ENCODE measurements at places on chromosomes 2 and 18.

DNA sequence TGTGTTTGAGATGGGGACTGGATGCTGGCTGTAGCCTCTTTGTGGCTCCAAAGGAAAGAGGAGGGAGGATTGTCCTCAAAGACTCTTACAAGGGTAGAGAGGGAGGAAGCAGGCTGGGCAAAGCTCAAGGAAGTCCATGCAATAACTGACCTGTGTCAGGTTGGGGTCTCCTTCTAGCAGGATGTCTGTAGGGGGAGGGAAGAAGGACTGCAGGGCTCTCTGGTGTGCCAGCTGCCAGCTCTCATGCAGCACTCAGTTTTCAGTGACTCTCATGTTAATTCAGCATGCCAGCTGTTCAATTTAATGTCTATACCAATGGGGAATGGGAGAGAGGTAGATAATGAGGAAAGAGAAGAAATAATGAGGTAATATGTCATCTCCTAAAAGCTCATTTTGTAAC is 85.3 kb upstream of the RANBP2 start:
- DNase-seq, result no peak

GRCh38 chr2:144240656-144241339 is 279.1 kb downstream of the ZEB2 start:
- no peak for DNase-seq

GRCh38 chr2:234290671-234291070 is 206.2 kb downstream of the ARL4C start:
- DNase-seq, result peak; percentile 68

GRCh38 chr2:211822686-211823335 is 715.8 kb downstream of the ERBB4 start:
- no peak for DNase-seq

GRCh38 chr2:72034353-72035095 is 113.1 kb downstream of the CYP26B1 start:
- DNase-seq, result no peak

DNA sequence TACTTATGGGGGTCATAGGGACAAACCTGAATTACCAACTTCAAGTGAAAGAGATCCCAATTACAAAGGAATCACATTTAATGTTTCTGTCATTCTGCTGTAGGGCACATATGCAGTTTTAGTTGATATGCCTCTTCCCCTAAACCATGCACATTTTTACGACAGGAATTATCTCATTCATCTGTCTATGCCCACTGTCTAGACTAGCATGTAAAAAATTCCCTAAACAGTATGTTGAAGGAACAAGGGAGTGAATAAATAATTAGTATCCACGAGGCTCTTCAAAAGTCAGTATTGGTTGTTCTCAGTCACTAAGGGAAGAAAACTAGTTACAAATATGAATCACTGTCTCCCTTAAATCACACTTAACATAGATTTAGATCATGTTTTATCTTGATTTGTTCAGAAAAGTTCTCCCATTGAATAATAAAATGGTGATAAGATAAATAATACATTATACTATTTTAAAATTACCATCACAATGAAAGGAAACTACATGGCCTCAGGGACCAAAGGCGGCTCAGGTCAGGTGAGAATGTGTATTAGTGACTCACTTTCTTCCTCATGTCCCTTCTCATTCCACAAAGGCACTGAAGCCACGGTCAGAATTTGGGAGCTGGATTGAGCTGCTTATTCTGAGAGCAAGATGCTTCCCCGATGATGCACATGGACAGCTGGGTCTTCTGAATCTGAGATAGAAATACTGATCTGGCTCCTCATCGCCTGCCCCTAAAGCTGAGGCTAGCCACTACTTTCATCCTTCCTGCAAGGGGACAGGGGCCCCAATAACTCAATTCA is 29.1 kb downstream of the DYM start:
- DNase-seq, result no peak

DNA sequence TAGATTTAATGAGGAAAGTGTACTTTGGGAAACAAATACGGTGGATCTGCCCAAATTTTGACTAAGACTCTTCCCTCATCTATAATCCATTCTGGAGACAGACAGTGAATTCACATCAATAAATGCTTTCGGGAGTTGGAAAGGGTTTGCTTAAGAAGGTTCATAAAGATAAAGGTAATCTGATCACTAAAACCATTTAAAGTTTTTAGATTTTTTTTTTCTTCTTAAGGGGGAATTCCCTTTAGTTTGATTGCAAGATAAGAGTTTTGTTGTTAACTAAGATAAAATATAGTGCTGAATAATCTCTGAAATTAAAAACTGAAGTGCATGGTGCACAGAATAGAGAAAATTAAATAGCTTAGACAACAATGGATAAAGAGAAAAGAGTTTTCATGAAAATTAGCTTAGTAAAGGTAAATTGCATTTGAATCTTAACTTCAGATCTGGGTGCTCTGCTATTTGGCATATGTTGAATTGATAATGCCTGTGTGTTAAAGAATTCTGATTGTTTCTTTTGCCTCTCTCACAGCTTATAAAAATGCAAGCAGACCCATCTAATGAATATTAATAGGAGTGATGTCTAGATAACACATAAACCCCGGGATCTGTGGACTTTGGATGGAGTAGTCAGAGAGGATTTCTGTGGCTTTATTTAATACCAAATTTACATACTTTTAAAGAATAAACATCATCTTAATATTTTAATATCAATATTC is 100.8 kb downstream of the MEIS1 start:
- DNase-seq, result no peak

GRCh38 chr2:101725515-101726192 is 28.1 kb downstream of the MAP4K4 start:
- no peak for DNase-seq

GRCh38 chr2:131154071-131154531 is 49.0 kb downstream of the PLEKHB2 start:
- DNase-seq, result peak; percentile 40

- peak; percentile 54 for DNase-seq
Observed at GRCh38 chr2:105800953-105801635, 56.4 kb downstream of the NCK2 start.

- DNase-seq, result no peak
Observed at GRCh38 chr18:52236131-52236530, 103.9 kb upstream of the DCC start.

- no peak for DNase-seq
Observed at GRCh38 chr2:127014630-127015029, 92.3 kb downstream of the BIN1 start.

DNA sequence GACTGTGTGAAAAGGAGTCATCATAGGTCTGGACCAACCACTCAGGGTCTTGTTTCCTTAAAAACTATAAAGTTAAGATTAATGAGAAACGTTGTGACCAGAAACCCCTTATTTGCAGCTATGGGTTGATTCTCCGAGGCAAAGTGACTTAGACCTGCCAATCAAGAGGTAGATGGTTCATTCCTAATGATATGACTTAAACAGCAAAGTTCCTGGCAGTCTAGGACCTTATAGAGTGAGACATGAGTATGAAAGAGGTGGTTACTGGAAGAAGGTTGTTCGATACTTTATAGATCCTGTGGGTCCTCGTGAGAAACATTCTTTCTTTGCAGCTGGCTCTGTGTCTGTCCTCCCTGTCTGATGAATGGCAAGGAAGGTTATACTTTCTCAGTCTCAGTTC is 8.0 kb downstream of the SFXN5 start:
- no peak for DNase-seq

GRCh38 chr2:6864923-6865345 is 773 bp downstream of the CMPK2 start:
- no peak for DNase-seq
